ENCODE measurements at places on chromosomes 4 and X.

DNA sequence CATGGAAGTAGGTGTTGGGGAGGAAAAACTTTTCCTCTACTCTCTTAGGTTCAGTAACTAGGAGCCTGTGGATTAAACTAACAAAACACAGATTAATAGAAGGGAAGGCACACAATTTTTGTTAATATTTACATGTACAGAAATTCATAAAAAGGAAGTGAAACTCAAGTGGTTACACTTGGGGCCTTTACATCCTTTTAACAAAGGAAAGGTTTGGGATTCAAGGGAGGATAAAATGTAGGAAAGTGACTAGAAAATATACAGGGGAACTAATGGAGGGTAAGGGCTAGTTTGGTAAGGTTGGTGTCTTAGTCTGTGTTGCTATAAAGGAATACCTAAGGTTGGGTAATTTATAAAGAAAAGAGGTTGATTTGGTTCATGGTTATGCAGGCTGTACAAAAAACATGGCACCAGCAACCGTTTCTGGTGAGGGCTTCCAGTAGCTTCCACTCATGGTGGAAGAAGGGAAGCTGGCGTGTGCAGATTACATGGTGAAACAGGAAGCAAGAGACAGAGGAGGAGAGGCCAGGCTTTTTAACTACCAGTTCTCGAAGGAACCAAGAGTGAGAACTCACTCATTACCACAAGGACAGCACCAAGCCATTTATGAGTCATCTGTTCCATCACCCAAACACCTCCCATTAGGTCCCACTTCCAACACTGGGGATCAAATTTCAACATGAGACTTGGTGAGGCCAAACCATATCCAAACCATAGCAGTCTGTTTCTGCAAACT, 124.4 kb downstream of the CHRDL1 start:
- DNase-seq: no peak

GRCh38 chr4:182803235-182803634, 114.0 kb downstream of the DCTD start:
- no peak for DNase-seq

GRCh38 chr4:150579551-150580234, 2.3 kb upstream of the MAB21L2 start:
- no peak for DNase-seq

DNA sequence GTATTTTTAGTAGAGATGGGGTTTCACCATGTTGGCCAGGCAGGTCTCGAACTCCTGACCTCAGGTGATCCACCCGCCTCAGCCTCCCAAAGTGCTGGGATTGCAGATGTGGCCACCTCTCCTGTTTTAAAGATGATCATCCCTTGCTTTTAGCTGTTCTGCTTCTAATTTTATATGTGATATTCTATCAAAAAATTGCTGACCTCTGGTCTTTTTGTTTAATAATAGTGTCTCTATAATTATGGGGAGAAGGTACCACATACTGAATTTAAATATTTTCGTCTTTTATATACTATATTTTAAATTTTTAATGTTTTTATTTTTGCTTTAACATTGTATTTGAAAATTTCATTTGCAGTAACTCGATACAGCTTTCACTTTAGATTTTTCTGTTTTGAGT, 15.6 kb downstream of the USP9X start:
- DNase-seq: no peak

DNA sequence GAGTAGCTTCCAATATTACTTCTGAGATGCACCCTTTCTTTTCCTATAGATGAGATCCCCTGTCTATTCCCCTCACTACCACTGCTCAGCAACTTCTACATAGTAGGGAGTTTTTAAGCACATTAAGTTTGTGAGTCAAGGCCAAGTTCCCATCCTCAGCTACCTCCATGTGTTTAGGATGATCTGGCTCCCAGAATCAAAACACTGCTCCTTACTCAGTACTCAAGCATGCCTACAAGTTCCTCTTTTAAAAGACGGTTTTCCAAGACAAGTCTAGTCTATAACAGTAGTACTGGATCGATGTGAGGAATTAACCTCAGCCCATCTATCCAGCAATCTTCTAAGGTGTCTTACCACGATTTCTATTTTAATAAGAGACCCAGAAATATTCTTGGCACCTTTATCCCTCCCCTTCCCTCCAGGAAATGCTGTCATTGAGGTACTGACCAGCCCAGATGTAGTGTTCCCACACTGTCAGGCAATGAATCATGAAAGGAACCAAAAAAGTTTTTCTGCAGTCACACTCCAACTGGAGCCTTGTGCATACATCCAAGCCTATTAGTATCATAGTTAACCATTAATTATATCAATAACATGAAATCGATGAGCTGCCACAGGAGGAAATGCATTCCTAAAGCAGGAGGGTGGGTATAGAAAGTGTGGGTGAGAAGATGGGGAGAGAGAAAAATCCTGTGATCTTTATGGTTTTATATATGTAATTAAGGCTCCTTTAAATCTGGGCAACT, 29.6 kb downstream of the AREG start:
- DNase-seq: no peak

DNA sequence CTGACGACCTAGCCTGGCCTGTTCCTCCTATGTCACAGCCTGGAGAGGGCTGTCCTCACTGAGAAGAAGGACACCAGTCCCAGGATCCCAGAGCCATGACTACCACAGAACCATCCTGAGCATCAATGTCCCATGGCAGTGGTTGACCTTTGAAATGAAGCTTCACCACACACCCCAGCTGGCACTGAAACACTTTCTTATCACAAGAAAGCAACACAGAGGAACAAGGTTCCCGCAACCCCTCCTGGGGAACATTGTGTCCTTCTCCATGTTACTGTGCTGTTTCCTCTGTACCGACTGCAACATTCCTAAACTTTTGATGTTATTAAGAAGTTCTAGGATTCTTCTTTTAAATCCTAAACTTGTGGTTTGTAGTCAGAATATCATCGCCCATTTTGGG, 21.2 kb upstream of the FAM156A start:
- no peak for DNase-seq

GRCh38 chr4:8892556-8893226, 21.1 kb upstream of the HMX1 start:
- no peak for DNase-seq

- no peak for DNase-seq
Measured at GRCh38 chr4:146379744-146380143, 142.0 kb downstream of the SLC10A7 start.

- no peak for DNase-seq
Measured at GRCh38 chr4:145779319-145779801, 99.4 kb downstream of the C4orf51 start.

DNA sequence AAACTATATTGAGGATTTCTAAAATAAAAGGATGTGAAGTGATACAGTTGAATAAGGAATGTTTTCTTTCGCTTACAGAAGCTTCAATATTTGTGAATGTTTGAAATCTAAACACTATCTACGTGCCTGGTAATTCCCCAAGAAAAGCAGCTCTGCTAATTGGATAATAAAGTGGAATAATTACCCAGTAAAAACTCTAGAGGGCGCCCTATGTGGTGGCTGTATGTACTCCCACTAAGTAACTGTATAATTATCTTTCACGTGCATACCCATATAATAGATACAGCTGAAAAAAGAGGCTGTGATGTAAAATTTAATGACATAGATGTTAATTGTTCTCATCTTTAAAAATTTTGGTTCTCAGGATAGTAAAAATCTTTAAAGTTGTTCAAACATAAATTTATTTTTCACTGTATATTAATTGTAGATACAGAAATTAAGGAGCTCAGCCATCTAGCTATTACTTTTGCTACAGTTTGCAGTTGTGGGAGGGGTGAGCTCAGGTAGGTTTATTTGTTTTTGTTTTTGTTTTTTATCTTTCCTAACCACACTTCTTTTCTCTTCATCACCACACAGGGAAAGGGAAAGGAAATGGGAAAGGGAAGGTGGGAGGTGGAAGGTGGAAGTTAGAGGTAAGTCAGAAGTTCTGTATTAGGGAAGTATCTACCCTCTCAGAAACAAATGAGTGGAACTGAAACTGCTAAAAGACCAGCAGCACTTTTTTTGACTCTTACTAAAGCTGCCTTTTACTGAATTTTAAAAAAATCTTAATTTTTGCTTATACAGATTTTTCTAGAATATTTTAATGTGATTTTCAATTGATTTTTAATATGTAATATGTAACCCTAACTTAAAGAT, 151.7 kb upstream of the RPS6KA6 start:
- DNase-seq: no peak

DNA sequence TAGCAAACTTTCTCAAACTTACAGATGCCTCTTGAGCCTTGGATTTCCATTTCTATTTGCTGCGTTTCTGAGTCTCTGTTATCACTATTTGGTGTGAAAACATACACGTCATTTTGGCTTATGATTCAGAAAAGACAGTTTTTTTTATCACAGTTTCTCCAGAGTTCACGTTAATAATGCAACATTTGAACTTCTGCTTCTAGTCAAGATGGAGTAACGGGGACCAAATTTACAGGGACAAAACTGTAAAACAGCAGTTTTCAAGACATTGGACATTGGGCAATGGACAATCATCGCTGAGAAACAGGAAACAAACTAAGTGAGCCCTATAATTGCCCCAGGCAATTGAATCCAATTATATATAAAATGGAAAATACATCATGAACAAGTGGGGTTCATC, 36.2 kb upstream of the TASL start:
- no peak for DNase-seq

DNA sequence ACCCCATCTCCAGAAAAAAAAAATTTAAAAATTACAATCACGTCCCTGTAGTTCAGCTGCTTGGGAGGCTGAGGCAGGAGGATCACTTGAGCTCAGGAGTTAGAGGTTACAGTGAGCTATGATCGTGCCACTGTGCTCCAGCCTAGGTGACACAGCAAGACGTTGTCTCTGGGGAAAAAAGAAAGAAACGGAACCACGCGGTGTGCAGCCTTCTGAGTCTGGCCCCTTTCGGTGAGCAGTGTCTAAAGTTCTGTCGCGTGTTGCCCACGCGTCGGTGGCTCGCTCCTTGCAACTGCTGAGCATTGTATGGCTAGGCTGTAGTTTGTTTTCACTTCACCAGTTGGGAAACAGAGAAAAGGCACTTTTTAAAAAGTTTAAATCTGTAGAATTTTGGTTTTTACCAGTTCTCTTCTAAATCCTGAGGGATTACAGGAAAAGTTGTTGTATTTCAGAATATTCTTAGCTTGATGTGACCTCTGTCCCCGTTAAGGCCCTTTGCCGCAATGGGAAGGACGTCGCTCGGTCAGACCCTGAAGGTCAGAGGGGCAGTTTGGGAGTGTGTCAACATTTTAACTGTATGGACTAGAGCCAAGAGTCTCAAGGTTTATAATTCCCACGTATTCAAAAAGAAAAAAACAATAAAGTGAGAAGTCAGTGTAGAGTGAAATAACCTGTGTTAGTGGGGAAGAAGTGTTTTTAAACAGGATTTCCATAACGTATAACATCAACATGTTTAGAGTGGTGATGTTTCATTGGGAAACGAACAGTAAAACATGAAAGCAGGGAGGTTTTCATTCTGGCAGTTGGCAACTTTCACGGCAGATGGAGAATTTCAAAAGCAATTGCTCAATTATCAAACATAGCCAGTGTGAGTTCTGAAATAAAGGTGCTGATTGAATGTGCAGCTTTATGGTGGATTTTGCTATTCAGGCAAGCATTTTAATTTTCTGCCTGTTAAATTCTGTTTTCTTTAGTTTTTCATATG, 45.8 kb upstream of the MSANTD1 start:
- no peak for DNase-seq

DNA sequence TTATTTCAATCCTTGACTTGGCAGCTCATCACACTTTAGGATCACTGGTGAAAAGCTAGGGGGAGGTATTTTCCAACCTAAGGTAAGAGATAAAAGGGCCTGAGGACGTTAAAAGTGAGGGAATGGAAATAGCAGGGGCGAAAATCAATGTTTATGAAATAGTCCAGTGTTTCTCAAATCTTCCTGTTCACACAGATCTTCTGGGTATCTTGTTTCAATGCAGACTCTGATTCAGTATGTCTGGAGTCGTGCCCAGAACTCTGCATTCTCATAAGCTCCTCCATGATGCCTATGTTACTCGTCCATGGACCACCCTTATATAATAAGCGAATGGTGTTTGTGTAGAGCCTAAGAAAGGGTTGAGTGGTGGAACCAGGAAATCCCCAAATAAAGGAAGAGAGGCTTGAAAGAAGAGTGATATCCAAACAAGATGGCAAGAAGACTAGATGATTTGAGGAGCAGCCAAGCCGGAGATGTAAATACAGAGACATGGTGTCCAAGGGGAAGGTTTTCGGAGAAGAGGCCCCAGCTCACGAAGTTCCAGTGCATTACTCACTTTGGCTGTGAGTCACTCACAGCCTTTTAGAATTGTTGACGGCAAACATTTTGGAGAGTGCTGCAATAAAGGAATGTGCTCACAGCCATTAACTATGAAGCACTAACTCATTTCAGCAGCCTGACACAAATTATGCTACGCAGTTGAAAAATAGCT, 215.6 kb upstream of the PPARGC1A start:
- no peak for DNase-seq

DNA sequence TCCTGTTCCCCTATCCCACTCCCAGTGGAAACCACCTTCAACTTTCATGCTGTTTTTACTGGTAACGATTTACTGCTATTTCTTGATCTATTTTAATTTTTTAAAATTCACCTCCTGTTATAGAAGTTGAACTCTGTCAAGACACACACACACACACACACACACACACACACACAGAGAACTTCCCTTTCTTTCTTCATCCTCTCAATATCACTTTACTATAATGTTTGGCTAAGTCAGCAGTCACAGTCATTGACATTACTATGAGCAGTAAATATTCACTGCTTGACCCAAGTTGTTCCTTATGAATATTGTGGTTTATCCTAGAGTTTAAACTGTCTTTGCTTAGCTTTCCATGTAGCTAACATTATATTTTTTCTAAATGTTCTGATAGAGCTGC, 24.0 kb upstream of the SGMS2 start:
- DNase-seq: no peak

- no peak for DNase-seq
Measured at GRCh38 chr4:150591406-150591805, 9.5 kb downstream of the MAB21L2 start.

GRCh38 chr4:103374306-103374705, 176.2 kb upstream of the CENPE start:
- DNase-seq: no peak

DNA sequence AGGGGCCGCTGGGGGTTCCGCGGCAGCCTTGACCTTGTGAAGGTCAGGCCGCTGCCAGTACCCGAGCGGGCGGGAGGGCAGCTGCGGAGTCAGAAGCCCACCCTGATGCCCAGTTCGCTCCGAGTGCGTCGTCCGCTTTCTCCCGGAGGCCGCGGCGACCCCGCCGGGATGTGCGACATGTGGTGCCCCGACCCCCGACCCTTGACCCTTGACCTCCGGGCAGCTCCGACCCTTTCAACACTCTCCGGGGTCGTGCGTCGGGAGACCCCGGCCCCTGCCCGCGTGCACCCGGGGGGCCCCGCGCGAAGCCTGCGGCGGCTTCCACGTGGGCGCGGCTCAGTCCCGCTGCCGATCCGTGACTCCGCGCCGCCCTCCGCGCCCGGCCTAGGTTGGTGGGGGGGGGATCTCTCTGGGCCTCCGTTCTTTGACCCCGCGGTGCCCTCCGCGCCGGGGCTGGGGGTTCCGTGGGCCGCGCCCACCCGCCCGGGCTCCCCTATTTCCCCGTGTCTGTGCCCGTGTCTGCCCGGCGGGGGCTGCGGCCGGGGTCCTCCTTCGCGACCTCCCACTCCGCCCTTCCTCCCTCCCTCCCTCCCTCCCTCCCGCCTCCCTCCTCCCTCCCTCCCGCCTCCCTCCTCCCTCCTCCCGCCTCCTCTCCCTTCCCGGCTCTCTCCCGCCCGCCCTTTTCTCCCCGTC, 609 bp upstream of the SLC25A6 start:
- no peak for DNase-seq
